NCI-H510A (cell line): ENCODE measurements at places on chromosomes 3 and 15.

- DNase-seq: no peak
Observed at GRCh38 chr15:62047282-62047827, 12.9 kb downstream of the VPS13C start.

DNA sequence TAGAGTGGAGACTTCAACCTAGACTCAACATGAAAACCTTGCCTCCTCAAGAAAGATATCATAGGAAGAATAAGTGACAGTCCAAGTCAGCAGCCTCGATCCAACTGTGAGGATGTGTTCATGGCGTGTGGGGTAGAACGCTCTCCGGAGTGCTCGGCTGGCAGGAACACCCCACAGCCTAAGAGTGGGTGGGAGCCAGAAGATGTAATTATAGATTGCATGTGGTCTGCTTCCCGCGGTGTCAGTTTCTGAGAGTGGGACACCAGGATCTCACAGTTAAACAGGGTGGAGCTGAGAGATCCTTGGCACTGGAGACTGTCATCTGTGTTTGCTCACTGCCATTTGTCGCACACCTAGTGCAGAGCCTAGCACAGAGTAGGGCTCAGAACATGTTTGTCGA, 158.0 kb downstream of the CTNNB1 start:
- no peak for DNase-seq

DNA sequence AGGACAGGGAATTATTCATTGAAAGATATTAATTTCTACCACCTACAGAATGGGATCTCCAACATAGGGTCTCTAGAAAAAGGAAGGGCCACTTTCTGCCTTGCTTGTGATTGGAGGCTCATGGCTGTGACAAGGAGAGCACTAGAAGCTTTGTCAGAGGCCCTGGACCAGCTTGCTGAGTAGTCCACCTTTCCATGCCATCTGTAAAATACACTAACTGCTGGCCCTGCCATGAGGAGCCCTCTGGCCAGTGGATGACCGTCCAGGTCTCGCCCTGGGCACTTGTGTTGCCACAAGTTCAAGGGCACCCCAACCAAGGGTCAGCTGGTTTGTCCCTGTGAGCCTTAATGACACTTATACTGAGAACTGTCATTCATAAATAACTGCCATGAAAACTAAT, 1.6 kb upstream of the SYNM start:
- no peak for DNase-seq

GRCh38 chr3:148079370-148079769, 618.3 kb upstream of the AGTR1 start:
- DNase-seq: no peak

- DNase-seq: no peak
Observed at GRCh38 chr3:9630550-9631139, 18.7 kb upstream of the MTMR14 start.

DNA sequence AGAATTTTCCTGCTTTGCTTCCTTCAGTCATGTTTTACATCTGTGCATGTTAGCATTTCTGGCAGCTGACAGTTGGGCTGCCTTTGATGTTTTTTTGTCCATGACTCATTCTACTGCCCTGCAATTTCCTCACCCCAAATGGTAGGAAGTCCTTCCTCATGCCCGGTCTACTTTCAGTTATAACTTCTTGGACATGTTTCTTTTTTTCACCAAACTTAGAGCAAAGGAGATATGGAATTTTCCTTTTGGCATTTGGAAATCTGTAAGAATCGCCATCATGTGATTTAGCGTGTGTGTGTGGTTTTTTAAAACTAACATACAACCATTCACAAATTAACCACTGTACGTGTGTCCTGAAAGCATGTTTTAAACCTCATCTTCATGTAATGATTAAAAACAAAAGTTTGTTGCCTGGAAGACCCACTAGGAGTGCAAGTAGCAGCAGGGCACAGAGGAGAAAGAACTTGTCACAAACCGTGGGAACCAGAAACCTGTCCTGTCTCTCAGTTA, 430.7 kb upstream of the CFAP20DC start:
- DNase-seq: no peak
